Naive B cell (primary cell): ENCODE measurements at places on chromosomes 2 and 18. TPM values are rescaled to one million over a fixed set of nuclear protein-coding genes. Genes with fewer than 3 reads are reported as not detected.
A peak's percentile ranks its signal among the peaks of the same experiment; 100 is the strongest.

GRCh38 chr2:202378001-202378400, 1.9 kb downstream of the BMPR2 start:
- H3K27me3 ChIP-seq: no peaks in the 10 kb centered on the region
- no peak for DNase-seq
- peaks cover 36% of the 10 kb centered on the region for H3K4me1 ChIP-seq
- H3K4me3 ChIP-seq: peak overlapping the region; percentile 95
- H3K27ac ChIP-seq: peak overlapping the region; percentile 32

DNA sequence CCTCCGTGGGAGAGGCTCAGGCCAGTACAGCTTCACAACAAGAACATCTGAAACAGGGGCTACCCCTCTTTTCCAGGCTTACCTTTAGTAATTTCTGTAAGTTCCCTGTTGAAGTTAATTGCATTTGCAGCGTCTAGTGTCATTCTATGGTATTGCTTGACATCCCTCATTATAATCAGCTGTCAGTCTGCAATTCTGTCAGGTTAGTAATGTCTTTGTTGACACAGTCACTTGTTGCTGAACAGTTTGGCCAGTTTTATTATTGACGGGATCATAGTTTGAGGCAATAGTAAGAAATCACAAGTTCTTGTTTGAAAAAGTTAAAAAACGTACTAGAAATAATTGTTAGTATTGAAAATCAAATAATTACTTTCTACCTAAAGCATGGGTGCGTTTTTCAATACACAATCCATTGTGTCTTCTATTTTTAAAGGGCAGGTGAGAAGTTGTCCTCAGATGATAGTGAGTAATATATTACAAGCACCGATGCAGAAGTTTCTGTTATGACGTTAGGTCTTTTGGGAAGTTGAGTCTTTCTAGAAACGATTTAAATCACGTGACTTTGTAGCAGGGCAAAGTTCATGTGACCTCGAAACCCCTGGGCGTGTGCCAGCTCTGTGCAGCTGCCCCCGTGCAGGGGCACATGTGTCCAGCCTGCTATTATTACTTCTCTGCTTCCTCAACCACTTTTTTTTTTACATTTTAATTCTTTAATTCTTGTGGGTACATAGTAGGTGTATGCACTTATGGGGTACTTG, 49.5 kb upstream of the MBP start:
- no peak overlapping the region for H3K4me3 ChIP-seq
- H3K27ac ChIP-seq: no peak overlapping the region
- H3K27me3 ChIP-seq: no peaks in the 10 kb centered on the region
- no peak for DNase-seq
- no peaks in the 10 kb centered on the region for H3K4me1 ChIP-seq
- H3K36me3 ChIP-seq: no peaks in the 10 kb centered on the region

GRCh38 chr18:13813271-13813849, 10.6 kb upstream of the MC5R start:
- H3K36me3 ChIP-seq: no peaks in the 10 kb centered on the region
- H3K27me3 ChIP-seq: peaks cover 5% of the 10 kb centered on the region
- no peak overlapping the region for H3K4me3 ChIP-seq
- H3K4me1 ChIP-seq: no peaks in the 10 kb centered on the region
- no peak overlapping the region for H3K27ac ChIP-seq

DNA sequence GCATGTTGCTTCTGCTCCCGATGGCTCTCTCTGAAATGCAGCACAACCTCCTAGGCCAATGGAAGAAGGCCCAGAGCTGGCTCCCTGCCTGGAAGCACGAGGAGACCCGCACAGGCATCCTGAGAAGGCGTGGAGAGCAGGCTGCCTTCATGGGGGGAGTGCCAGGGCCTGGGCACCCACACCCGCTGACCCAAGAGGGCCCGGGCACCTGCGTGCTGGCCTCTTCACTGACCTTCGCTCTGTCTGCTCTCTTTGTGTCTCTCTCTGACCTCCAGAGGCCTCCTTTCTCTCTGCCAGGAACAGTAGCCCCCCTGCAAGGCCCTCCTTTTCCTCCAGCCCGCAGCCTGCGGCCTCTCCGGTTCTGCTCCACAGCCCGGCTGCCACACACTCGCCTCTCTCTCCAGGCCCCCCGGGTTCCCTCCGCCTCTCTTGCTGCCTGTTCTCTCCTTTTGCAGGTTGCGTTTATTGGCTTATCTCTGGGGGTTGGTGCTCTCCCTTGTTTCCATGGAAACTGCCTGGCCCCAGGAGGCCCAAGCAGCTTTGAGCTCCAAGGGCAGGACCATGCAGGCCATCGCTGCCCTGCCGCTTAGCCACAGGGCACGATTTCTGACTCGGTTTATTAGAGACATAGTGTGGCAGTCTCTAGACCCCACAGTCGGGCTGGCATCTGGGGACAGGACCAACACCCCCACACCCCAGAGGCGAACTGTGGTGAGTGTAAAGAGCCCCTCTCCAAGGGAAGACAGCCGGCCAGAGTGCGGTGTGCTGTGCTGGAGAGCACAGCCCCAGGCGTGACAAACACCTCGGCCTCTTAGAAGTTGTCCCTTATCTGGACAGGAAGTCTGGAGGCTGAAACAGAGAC, 1.7 kb downstream of the MZT2B start:
- peaks cover 39% of the 10 kb centered on the region for H3K4me1 ChIP-seq
- no peaks in the 10 kb centered on the region for H3K27me3 ChIP-seq
- H3K27ac ChIP-seq: no peak overlapping the region
- DNase-seq: no peak

GRCh38 chr18:67359873-67360838, 156.4 kb downstream of the DSEL start:
- no peaks in the 10 kb centered on the region for H3K27me3 ChIP-seq
- no peak overlapping the region for H3K4me3 ChIP-seq
- DNase-seq: no peak
- no peaks in the 10 kb centered on the region for H3K4me1 ChIP-seq
- peaks cover 7% of the 10 kb centered on the region for H3K36me3 ChIP-seq

DNA sequence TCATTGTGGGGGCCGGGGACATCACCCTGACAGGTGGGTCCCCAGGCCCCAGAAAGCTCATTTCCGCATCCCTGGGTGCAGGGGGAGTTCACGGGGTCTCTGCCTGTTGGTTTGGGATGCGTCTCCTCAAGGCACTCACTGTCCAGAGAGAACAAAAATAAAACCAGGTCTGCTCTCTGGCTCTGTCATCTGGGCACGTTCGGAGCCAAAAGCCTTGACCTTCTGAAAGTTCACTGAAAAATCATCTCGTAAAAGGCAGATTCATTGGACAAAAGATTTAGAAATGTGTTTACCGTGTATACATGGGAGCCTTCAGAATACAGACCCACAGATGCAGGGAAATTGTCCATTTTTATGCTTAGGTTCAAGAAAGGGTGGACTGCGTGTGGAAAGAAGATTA, 26.6 kb downstream of the MLPH start:
- H3K4me1 ChIP-seq: no peaks in the 10 kb centered on the region
- no peak overlapping the region for H3K27ac ChIP-seq
- no peaks in the 10 kb centered on the region for H3K36me3 ChIP-seq
- no peak overlapping the region for H3K4me3 ChIP-seq
- H3K27me3 ChIP-seq: peaks cover 9% of the 10 kb centered on the region

DNA sequence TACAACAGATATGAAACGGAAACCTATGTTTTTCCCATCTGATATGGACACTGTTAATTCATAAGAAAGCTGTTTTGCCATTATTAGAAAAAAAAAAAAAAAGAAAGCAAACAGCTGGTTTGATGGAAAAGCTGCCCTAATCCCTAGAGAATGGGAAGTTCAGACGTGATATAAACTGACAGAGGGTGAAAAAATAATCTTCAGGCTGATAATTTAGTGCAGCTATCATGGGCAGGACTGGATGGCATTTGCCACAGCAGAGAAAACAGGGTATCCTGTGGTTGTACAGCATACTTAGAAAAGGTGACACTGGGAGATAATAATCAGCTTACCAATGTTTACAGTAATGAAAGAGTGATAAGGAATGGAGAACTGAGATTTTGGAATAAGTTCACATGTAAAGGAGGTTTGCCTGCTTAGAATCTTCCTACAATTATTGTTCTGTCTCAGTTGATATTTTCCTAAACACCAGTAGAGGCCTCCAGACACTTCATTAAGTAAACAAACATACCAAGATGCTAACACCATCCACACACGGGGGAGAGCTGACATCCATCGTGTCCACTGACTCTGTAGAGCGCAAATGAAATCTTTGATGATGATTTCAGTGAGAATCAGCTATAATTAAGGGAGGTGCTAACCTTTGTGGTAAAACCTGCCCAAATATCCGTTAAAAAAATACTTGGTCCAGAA, 211.6 kb upstream of the MMADHC start:
- H3K27me3 ChIP-seq: no peaks in the 10 kb centered on the region
- H3K36me3 ChIP-seq: no peaks in the 10 kb centered on the region
- no peak overlapping the region for H3K27ac ChIP-seq
- DNase-seq: no peak
- H3K4me1 ChIP-seq: no peaks in the 10 kb centered on the region

- H3K4me1 ChIP-seq: peaks cover 6% of the 10 kb centered on the region
- no peak overlapping the region for H3K27ac ChIP-seq
- H3K36me3 ChIP-seq: no peaks in the 10 kb centered on the region
- no peaks in the 10 kb centered on the region for H3K27me3 ChIP-seq
Observed at GRCh38 chr2:158319269-158319668, 137.3 kb downstream of the CCDC148 start.

DNA sequence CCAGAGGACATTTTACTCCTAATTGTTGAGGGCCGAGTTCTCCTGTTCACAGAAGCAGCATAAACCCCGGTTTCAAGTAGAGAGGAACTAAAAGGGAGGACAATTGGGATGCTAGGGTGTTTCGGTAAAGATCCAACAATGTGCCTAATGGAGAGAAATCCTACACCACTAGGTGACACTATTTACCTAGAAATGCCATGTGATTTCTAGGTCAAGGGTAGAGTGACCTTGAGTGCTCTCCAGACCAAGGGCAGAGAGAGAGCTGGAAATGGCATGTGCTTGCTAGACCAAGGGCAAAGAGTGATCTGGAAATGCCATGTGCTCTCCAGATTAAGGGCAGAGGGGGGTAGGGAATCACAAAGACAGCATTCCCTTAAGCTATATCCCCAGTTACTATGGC, 472.0 kb downstream of the DCDC2C start:
- H3K36me3 ChIP-seq: peaks cover 33% of the 10 kb centered on the region
- H3K4me1 ChIP-seq: no peaks in the 10 kb centered on the region
- no peak for DNase-seq
- no peaks in the 10 kb centered on the region for H3K27me3 ChIP-seq
- no peak overlapping the region for H3K4me3 ChIP-seq

- no peak overlapping the region for H3K4me3 ChIP-seq
- no peaks in the 10 kb centered on the region for H3K36me3 ChIP-seq
- H3K27ac ChIP-seq: no peak overlapping the region
Observed at GRCh38 chr2:23546913-23547312, 161.9 kb downstream of the KLHL29 start.

DNA sequence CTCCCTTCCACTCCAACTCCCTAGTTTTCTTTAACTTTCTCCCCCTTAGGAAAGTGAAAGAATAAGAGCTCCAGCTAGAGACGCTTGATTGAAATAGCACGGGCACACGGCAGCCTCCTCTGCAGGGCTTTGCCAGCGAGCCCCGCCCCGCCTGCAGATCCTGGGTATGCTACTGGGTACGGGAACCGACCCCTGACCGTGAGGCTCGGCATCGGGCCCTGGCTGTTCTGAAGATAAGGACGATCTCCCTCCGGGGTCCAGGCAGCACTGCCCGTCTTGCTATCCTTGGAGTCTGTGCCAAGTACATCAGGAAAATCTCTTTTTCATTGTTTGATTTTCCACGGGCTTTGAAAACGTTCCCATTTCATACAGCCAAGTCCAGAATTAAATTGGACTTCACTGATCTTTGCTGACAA, 284.5 kb downstream of the MTX2 start:
- peaks cover 12% of the 10 kb centered on the region for H3K4me1 ChIP-seq
- H3K4me3 ChIP-seq: peak overlapping the region; percentile 89
- H3K27me3 ChIP-seq: peaks cover 36% of the 10 kb centered on the region
- DNase-seq: peak; percentile 1
- H3K36me3 ChIP-seq: no peaks in the 10 kb centered on the region

GRCh38 chr18:58213440-58213839, 169.4 kb downstream of the NEDD4L start:
- no peak overlapping the region for H3K4me3 ChIP-seq
- H3K4me1 ChIP-seq: peaks cover 25% of the 10 kb centered on the region
- no peak for DNase-seq
- no peak overlapping the region for H3K27ac ChIP-seq

- no peak for DNase-seq
- H3K4me1 ChIP-seq: no peaks in the 10 kb centered on the region
- no peak overlapping the region for H3K27ac ChIP-seq
- peaks cover 18% of the 10 kb centered on the region for H3K27me3 ChIP-seq
- H3K36me3 ChIP-seq: no peaks in the 10 kb centered on the region
Observed at GRCh38 chr18:46385124-46385523, 271.9 kb downstream of the LOXHD1 start.

DNA sequence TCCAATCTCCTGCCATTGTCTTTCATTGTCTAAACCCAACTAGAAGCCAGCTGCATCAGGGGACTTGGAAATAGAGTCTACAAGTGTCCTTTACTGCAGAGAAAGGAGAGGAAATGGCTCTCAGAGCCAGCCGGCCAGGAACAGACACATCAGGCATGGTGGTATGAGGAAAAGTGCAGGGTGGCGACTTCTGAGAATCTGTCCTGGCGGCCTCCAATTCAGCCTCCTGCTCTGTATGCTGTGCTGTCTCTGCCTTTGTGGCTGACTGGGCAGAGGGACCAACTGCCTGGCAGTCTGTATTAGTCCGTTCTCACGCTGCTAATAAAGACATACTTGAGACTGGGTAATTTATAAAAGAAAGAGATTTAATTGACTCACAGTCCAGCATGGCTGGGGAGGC, 36.8 kb upstream of the AQP4 start:
- H3K36me3 ChIP-seq: no peaks in the 10 kb centered on the region
- H3K27me3 ChIP-seq: no peaks in the 10 kb centered on the region
- no peak overlapping the region for H3K4me3 ChIP-seq
- no peaks in the 10 kb centered on the region for H3K4me1 ChIP-seq

GRCh38 chr18:12748671-12749070, 45.8 kb downstream of the PSMG2 start:
- no peak overlapping the region for H3K4me3 ChIP-seq
- H3K4me1 ChIP-seq: peaks cover 28% of the 10 kb centered on the region
- no peak for DNase-seq
- no peak overlapping the region for H3K27ac ChIP-seq
- H3K27me3 ChIP-seq: peaks cover 15% of the 10 kb centered on the region

- DNase-seq: no peak
- no peak overlapping the region for H3K4me3 ChIP-seq
- no peaks in the 10 kb centered on the region for H3K36me3 ChIP-seq
- peak overlapping the region; percentile 83 for H3K27ac ChIP-seq
- peaks cover 57% of the 10 kb centered on the region for H3K4me1 ChIP-seq
- H3K27me3 ChIP-seq: no peaks in the 10 kb centered on the region
Observed at GRCh38 chr2:42125841-42126594, 43.1 kb upstream of the EML4 start.

- no peaks in the 10 kb centered on the region for H3K27me3 ChIP-seq
- H3K4me3 ChIP-seq: no peak overlapping the region
- H3K36me3 ChIP-seq: peaks cover 36% of the 10 kb centered on the region
- H3K27ac ChIP-seq: no peak overlapping the region
- no peaks in the 10 kb centered on the region for H3K4me1 ChIP-seq
Observed at GRCh38 chr2:26279886-26280285, 35.1 kb downstream of the HADHB start.

POMC gene
- 6.9 TPM for polyA plus RNA-seq

FSHR gene
- polyA plus RNA-seq: not detected

FHOD3 gene
- polyA plus RNA-seq: not detected

NGEF gene
- polyA plus RNA-seq: not detected

CCDC178 gene
- not detected for polyA plus RNA-seq

PDCD1 gene
- polyA plus RNA-seq: not detected

WDCP gene
- polyA plus RNA-seq: 5.1 TPM

MC2R gene
- polyA plus RNA-seq: not detected

PPP1R1C gene
- not detected for polyA plus RNA-seq

MARCO gene
- 0.29 TPM for polyA plus RNA-seq

CDH2 gene
- polyA plus RNA-seq: not detected
